ENCODE measurements at places on chromosomes 4 and X. TPM values are rescaled to one million over a fixed set of nuclear protein-coding genes. Genes with fewer than 3 reads are reported as not detected.

NSG1 gene
- total RNA-seq = 54.9 TPM

ENAM gene
- total RNA-seq = 0.27 TPM

TAF7L gene
- total RNA-seq = not detected

MTTP gene
- 1.6 TPM for total RNA-seq

TRAM1L1 gene
- total RNA-seq = 12.1 TPM

CRMP1 gene
- 148 TPM for total RNA-seq

GUCY1A1 gene
- total RNA-seq = 76.6 TPM
